Naive thymus-derived CD4-positive, alpha-beta T cell (primary cell): ENCODE measurements at places on chromosomes 2 and 18. TPM values are rescaled to one million over a fixed set of nuclear protein-coding genes. Genes with fewer than 3 reads are reported as not detected.

Gene CD28
- total RNA-seq, result 212 TPM

Gene DCC
- not detected for total RNA-seq

Gene PAIP2B
- total RNA-seq, result 5.0 TPM

Gene SERPINB13
- total RNA-seq, result not detected

Gene SCN3A
- 0.08 TPM for total RNA-seq

Gene TEKT4
- total RNA-seq, result not detected

- H3K4me1 ChIP-seq, result no peaks in the 10 kb centered on the region
- no peaks in the 10 kb centered on the region for H3K36me3 ChIP-seq
- DNase-seq, result no peak
- H3K27ac ChIP-seq, result no peak overlapping the region
- no peak overlapping the region for H3K4me3 ChIP-seq
Measured at GRCh38 chr2:65450810-65451209, 18.4 kb upstream of the SPRED2 start.

- no peaks in the 10 kb centered on the region for H3K27me3 ChIP-seq
- DNase-seq, result no peak
- no peaks in the 10 kb centered on the region for H3K36me3 ChIP-seq
- no peak overlapping the region for H3K27ac ChIP-seq
Measured at GRCh38 chr2:165801176-165801575, 7.1 kb upstream of the GALNT3 start.

DNA sequence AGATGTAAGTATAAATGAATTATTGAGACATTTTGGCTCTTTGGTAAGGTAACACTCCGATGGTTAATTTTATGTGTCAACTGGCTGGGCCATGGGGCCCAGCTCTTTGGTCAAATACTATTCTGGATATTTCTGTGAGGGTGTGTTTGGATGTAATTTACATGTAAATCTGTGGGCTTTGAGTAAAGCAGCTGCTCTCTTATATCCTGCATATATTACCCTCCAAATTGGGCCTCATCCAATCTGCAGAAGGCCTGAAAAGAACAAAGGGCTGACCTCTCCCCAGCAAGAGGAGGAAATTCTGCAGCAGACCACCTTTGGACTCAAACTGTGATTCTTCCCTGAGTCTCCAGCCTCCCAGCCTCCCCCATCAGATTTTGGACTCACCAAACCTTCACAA lies 464.1 kb downstream of the PLCL1 start:
- H3K4me1 ChIP-seq, result no peaks in the 10 kb centered on the region
- no peak overlapping the region for H3K27ac ChIP-seq
- H3K4me3 ChIP-seq, result no peak overlapping the region
- H3K27me3 ChIP-seq, result no peaks in the 10 kb centered on the region

DNA sequence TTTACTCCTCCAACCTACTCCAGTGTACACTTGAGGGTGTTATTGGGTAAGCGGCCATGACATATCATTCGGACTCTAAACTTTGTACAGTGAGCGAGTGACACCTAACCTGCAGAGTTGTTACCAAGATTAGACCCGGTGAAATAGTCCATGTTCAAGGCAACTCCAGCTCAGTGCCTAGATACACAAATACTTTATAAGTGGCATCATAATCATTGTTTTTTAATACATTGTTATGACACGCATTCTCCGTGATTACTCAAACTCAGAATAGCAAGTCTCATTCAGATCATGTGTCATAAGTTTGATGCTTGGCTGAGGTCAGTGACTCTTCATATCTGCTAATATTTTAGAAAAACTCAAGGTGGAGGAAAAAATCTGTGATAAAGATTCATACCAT lies 597.8 kb downstream of the DCC start:
- no peak overlapping the region for H3K4me3 ChIP-seq
- H3K4me1 ChIP-seq, result no peaks in the 10 kb centered on the region
- DNase-seq, result no peak
- H3K36me3 ChIP-seq, result no peaks in the 10 kb centered on the region
- H3K27me3 ChIP-seq, result no peaks in the 10 kb centered on the region

DNA sequence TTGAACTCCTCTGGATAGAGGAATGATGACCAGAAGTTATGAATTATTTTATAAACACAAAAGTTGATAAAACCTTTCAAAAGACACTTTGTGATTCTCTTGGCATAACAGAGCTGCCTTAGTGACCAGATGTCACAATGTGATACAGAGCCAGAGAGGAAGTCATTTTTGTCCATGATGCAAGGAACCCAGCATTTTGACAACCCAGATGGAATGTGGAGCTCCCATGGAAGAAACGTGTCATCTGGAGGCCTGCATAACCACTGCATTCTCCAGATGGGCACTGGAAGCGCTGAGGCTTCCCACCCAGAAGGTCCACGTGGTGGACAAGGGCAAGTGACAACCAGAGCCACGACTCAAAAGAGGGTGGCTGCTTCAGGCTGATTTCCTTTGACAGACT lies 30.1 kb downstream of the HRH4 start:
- no peak overlapping the region for H3K4me3 ChIP-seq
- H3K27ac ChIP-seq, result no peak overlapping the region
- peaks cover 23% of the 10 kb centered on the region for H3K4me1 ChIP-seq
- no peaks in the 10 kb centered on the region for H3K27me3 ChIP-seq

DNA sequence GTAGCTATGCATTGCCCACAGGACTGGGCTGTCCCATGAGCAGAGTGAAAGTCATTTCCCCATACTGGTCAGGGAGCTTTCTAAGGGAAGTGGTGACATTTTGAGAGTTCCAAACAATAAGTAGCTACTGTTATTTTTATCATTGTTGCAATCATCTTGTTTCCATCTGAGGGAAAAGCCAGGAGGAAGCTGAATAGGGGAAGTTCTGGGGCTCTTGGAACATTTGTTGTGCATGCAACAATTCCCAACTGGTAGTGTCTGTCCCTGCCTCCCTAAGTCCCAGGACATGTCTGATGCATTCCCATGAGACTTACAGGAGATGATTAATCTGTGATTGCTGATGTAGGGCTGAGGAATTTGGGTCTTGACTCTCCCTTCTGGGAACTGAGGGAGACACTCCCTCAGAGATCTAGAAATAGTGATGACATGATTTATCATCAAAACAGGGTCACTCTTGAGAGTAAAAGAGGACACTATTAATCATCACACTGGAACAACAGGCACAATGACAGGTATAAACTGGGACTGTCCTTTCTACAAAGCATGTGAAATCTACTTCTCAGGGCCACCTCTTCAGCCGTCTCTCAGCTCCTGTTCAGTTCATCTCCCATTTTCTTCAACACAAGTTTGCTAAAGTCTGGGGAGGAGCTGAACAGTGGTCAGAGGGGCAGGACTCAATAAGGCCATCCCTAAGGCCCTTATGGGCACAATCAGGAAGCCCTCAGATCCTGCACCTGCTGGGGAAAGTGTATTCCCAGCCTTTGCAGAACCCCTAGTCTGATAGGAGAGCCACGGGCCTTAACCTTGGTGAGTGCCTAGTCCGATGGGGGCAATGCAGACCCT lies 28.0 kb upstream of the MARCO start:
- H3K27ac ChIP-seq, result no peak overlapping the region
- H3K4me3 ChIP-seq, result no peak overlapping the region
- no peaks in the 10 kb centered on the region for H3K27me3 ChIP-seq
- H3K36me3 ChIP-seq, result no peaks in the 10 kb centered on the region

DNA sequence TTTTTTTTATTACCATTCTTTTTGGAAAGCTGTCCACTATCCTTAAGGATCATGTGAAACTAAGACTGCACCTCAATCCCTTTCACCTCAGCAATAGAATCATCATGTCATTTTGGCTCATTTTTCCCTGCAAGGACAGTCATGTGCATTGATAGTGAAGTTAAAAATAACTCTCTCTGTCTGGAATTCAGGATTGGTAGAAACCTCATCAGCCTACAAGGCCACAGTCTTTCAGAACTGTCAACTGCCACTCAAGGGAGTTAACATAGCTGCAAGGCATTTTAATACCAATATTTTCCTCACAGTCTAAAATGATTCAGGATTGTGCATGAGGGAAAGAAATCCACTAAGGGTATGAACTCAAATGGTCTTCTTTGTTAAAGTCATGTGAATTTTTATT lies 201.5 kb upstream of the KCNJ3 start:
- no peaks in the 10 kb centered on the region for H3K4me1 ChIP-seq
- no peaks in the 10 kb centered on the region for H3K36me3 ChIP-seq

- no peak for DNase-seq
- no peaks in the 10 kb centered on the region for H3K4me1 ChIP-seq
- no peak overlapping the region for H3K4me3 ChIP-seq
- no peaks in the 10 kb centered on the region for H3K27me3 ChIP-seq
Measured at GRCh38 chr2:26191316-26192159, 18.6 kb downstream of the GAREM2 start.

DNA sequence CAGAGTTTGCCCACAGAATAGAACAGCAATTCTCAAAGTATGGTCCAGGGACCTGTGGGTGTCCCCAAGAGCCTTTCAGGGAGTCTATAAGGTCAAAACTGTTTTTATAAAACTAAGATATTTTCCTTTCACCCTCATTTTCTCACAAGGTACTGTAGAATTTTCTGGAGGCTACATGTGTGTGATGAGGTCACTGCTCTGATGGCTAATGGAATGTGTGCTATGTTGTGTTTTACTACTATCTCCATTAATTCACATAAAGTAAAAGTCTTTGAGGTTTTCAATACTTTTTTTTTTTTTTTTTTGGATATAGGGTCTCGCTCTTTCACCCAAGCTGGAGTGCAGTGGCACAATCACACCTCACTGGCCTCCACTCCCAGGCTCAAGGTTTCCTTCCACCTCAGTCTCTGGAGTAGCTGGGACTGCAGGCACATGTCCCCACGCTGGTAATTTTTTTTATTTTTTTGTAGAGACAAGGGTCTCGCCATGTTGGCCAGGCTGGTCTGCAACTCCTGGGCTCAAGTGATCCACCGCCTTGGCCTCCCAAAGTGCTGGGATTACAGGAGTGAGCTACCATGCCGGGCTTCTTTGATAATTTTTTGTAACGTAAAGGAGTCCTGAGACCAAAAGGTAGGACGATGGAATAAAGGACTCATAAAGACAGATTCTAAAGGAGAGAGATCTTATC lies 1.8 kb downstream of the TRABD2A start:
- H3K27me3 ChIP-seq, result no peaks in the 10 kb centered on the region
- peaks cover 5% of the 10 kb centered on the region for H3K4me1 ChIP-seq
- peak overlapping the region; percentile 80 for H3K4me3 ChIP-seq
- H3K27ac ChIP-seq, result peak overlapping the region; percentile 89
- H3K36me3 ChIP-seq, result peaks cover 15% of the 10 kb centered on the region

DNA sequence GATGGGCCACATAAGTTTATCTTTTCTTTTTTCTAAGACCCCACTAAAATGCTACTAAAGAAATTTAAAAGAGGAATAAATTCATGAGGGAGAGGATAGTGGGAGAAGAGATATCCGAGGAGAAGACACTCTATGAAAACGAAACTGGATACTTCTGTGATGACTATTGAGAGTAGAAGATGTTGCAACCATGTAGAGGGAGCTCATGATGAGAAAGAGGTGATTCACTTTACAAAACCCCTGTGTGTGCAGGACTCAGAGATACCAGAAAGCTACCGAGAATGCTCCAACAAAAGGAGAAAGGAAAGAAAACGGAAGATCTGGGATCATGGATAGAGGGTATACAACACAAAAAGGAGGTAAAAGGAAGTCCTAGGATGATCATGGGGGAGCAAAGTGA lies 34.9 kb downstream of the SLC38A11 start:
- H3K4me3 ChIP-seq, result no peak overlapping the region
- H3K27ac ChIP-seq, result no peak overlapping the region
- DNase-seq, result no peak
- H3K4me1 ChIP-seq, result no peaks in the 10 kb centered on the region
- H3K27me3 ChIP-seq, result no peaks in the 10 kb centered on the region

GRCh38 chr2:239801404-239802184 lies 223.5 kb downstream of the NDUFA10 start:
- H3K27ac ChIP-seq, result no peak overlapping the region
- H3K27me3 ChIP-seq, result no peaks in the 10 kb centered on the region
- DNase-seq, result no peak
- H3K4me1 ChIP-seq, result no peaks in the 10 kb centered on the region
- no peaks in the 10 kb centered on the region for H3K36me3 ChIP-seq

DNA sequence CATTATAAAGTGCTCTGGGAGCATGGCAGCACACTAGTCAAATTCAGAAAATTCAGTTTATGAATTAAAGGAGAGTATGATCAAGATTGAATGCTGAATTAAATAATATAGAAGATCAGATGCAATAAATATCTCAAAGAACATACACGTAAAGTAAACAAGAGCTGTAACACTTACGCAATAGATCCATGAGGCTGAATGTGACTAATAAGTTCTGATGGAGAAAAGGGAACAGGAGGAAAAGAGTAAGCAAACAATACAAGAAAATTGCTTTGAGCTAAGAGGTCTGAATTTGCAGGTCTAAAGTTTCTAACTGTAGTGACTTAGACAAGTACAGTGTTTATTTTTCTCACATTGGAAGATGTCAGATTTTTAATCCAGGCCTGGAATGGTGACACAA lies 646.7 kb upstream of the ZNF804A start:
- no peak overlapping the region for H3K27ac ChIP-seq
- no peaks in the 10 kb centered on the region for H3K36me3 ChIP-seq
- no peaks in the 10 kb centered on the region for H3K4me1 ChIP-seq
- no peaks in the 10 kb centered on the region for H3K27me3 ChIP-seq
- H3K4me3 ChIP-seq, result no peak overlapping the region
- no peak for DNase-seq

- no peak for DNase-seq
- H3K4me3 ChIP-seq, result no peak overlapping the region
- no peak overlapping the region for H3K27ac ChIP-seq
- no peaks in the 10 kb centered on the region for H3K27me3 ChIP-seq
- H3K36me3 ChIP-seq, result no peaks in the 10 kb centered on the region
Measured at GRCh38 chr18:52220062-52220591, 119.9 kb upstream of the DCC start.

GRCh38 chr2:190970160-190970559 lies 43.8 kb downstream of the STAT1 start:
- H3K4me3 ChIP-seq, result no peak overlapping the region
- peaks cover 59% of the 10 kb centered on the region for H3K36me3 ChIP-seq
- DNase-seq, result no peak

- no peak overlapping the region for H3K27ac ChIP-seq
- H3K4me1 ChIP-seq, result no peaks in the 10 kb centered on the region
- no peak overlapping the region for H3K4me3 ChIP-seq
- DNase-seq, result no peak
- H3K27me3 ChIP-seq, result no peaks in the 10 kb centered on the region
Measured at GRCh38 chr18:49890041-49890440, 76.7 kb upstream of the ACAA2 start.

GRCh38 chr2:203909261-203909967 lies 27.1 kb upstream of the ICOS start:
- no peak overlapping the region for H3K4me3 ChIP-seq
- H3K27me3 ChIP-seq, result no peaks in the 10 kb centered on the region
- H3K4me1 ChIP-seq, result peaks cover 7% of the 10 kb centered on the region
- DNase-seq, result peak; percentile 61
- no peak overlapping the region for H3K27ac ChIP-seq
- H3K36me3 ChIP-seq, result no peaks in the 10 kb centered on the region
